ENCODE measurements at places on chromosomes 12 and 14.
A peak's percentile ranks its signal among the peaks of the same experiment; 100 is the strongest.

GRCh38 chr14:100526057-100526456, 61.2 kb downstream of the BEGAIN start:
- no peak for DNase-seq

GRCh38 chr14:85533023-85533860, 3.3 kb downstream of the FLRT2 start:
- DNase-seq = no peak

- no peak for DNase-seq
Observed at GRCh38 chr14:29527286-29527685, 400.4 kb downstream of the PRKD1 start.

GRCh38 chr14:100065942-100066574, 836 bp downstream of the EVL start:
- peak; percentile 85 for DNase-seq

DNA sequence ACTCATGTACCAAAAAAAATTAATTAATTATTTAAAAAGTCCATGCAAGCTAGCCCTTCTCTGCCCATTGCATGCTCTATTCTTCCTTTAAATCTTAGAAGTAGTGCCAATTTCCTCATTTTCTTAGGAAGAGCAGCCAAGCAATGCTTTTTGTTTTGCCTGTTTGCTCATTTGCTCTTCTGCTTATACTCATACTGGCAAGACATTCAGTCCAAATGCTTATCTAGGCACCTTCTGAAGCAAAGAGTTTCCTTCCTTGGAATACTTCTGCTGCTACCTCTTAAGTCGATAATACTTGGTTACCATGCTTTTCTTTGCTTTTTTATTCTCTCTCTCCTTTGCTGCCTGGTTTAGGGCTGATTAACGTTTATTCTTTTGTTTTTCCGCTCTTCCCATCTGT, 1318.3 kb downstream of the AACS start:
- DNase-seq = no peak
